NK-92 treated with Interleukin-12 subunit alpha and Interleukin-12 subunit beta, amount 100 ng/mL, for 24 hours (cell line): ENCODE measurements at places on chromosomes 6 and 20.

DNA sequence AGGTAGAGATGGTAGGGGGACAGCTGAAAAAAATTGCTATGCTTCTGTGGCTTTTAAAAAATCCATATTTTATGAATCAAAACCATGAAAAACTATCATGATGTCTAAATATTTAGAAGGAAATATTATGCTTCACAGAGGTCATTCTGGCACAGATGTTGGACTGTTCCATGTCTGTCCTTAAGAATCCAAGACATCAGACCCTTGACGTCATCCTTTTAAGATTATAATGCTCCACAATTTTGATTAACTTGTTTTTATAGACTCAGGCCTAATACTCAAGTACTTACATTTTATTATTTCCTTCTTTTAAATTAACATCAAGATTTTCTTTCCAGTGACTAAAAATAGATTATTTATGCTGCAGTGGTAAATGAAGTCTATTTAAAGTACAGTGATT, 29.7 kb downstream of the FILIP1 start:
- no peak for DNase-seq

- DNase-seq: no peak
Measured at GRCh38 chr6:146423452-146423851, 120.2 kb upstream of the RAB32 start.

GRCh38 chr6:123715006-123715863, 78.5 kb upstream of the TRDN start:
- no peak for DNase-seq

- no peak for DNase-seq
Measured at GRCh38 chr6:46293641-46294316, 123.0 kb upstream of the ENPP5 start.

- DNase-seq: no peak
Measured at GRCh38 chr20:33676121-33676520, 1.9 kb upstream of the NECAB3 start.

DNA sequence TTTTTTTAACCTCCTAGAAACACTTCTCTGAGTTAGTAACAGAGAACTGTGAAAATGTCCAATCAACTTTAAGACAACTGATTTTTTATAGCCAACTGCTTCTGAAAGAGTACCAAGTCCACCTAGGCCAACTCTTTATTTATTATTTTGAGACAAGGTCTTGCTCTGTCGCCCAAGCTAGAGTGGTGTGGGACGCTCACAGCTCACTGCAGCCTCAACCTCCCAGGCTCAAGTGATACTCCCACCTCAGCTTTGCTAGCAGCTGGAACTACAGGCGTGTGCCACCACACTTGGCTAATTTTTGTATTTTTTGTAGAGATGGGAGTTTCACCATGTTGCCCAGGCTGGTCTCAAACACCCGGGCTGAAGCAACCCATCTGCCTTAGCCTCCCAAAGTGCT, 331.6 kb downstream of the RNGTT start:
- no peak for DNase-seq

DNA sequence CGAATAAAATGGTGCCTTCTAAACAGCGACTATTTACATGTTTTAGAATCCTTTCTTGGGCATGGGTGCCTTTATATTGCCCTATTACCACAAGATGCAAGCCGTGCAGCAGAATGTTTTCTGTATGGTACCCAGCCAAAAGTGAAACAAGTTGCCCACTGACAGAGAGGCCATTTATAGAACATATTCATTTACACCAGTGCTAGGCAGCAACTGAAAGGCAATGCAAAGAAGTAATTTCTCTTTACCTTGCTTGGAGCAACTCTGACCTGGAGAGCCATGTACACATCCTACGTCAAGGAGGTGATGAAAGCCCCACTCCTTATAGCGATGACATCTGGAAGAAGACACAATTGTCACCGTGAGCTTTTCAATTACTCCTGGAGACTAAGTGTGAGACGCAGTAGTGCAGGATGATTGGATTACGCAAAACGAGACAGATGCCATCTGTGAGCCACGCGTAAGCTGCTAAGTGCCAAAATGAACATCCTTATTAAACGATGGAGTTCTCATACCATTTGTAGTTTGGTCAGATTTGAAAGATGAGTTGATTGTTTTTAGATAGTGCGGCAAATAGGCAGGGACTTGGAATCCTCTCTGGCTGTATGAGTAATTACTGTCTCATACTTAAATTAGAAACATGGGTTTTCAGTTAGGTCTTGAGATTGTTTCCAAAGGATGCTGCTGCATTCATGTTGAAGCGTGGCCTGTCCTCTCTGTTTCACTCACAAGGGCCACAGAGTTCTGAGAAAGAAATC, at the start of gene TMEM244:
TSS of gene TMEM244 (minus strand) at position 408 of the 758 bp plus-strand sequence. CDS start at position 281, 127 bp downstream.
- DNase-seq: no peak

- no peak for DNase-seq
Measured at GRCh38 chr6:108574457-108575141, 13.9 kb downstream of the FOXO3 start.

- DNase-seq: no peak
Measured at GRCh38 chr20:33784225-33784624, 26.9 kb upstream of the CHMP4B start.

DNA sequence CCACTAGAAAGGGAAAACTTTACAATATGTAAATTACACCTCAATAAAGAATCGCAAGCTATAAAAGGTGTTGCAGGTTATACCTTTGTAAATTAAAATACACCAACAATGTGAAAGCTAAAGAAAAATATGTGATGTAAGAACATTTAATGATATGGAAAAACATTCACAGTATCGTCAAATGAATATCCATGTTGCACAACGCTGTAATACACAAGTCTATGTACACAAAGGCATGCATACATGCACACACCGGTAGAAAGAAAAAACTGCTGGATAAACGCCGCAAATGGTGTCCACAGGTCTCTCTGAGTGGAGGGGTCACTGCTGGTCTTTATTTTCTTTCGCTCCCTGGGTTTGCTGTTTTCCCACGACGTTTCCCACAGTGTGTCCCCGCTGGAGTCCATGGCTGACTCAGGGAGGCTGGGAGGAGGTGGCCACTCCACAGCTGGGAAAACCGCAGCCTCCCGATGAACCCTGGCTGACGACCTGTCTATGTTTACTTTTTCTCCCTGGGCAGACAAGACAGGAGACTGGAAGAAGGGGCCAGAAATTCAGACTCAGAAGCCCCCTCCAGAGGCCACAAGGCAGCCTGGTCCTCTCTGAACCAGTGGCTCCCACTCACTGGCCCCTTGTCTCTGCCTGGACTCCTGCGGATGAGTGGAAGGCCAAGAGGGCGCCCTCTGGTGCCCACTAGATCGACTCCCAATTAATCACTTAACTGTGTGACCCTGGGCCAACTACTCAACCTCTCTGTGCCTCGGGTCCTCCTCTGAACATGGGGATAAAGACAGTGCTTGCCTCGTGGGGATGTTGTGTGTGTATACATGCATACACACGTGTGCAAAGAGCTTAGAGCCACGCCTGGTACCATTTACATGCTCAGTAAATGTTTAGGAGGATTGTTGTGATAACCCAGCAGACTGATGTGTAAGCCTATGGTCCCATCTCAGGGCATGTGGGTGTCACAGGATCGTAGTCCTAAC, 12.8 kb upstream of the BPI start:
- no peak for DNase-seq

DNA sequence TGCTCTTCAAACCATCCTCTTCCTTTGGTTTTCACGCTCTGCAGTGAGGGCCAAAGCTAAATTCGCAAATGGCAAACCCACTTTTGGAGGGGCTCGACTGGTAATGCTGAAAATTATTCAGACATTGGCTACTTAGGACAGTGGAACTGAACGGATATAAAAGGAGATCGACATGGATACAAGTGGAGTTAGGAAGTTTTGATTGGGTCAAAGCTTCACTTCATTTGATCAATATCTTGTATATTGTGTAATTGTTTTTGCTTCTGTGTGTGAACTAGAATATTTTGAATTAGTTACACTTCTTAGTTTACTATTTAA, 1.2 kb downstream of the FAM8A1 start:
- DNase-seq: no peak

DNA sequence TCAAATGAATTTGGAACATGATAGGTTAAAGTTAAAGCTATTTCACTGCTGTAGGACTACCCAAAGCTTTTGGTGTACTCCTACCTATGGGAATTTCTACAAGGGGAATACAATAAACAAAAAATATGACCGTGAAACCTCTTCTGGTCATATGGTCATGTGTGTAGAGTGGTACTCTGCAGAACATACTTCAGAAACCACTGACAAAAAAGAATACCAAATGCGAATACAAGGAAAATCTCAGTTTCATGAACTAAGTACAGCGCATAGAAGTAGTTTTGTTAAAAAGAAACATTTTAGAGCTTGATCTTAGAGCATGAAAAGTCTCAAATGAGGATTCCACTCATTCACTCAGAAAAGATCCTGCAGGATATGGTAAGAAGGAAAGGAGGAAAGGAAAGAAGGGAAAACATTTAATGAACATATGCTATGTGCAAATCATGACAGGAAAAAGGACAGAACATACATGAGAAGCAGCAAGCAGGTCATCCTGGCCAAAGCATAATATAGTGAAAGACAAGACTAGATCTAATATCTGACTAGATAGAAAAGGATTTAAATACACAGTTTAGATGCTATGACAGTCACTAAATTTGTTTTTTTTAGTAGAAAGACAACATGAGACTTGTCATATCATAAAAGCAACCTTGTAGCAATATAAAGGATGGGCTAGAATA, 36.5 kb downstream of the SNX14 start:
- no peak for DNase-seq

DNA sequence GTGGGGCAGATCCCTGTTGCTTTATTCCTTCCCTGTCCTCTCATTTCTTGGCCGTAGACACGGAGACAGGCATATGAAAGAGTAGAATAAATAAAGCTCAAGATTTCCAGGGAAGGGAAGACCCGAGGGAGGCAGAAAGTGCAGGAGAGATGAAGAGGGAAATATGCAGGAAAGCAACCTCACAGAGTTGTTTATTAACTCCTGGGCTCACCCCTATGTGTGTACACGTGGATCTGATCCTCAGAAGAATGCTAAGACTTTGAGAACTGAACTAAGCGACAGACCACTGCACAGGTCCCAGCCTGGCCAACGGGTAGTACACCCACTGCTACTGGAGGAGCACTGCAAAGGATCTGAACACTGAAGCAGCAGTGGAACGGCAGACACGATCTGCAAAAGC, 156.2 kb downstream of the KIF16B start:
- no peak for DNase-seq

GRCh38 chr6:127458222-127458621, 967 bp downstream of the KIAA0408 start:
- DNase-seq: no peak

DNA sequence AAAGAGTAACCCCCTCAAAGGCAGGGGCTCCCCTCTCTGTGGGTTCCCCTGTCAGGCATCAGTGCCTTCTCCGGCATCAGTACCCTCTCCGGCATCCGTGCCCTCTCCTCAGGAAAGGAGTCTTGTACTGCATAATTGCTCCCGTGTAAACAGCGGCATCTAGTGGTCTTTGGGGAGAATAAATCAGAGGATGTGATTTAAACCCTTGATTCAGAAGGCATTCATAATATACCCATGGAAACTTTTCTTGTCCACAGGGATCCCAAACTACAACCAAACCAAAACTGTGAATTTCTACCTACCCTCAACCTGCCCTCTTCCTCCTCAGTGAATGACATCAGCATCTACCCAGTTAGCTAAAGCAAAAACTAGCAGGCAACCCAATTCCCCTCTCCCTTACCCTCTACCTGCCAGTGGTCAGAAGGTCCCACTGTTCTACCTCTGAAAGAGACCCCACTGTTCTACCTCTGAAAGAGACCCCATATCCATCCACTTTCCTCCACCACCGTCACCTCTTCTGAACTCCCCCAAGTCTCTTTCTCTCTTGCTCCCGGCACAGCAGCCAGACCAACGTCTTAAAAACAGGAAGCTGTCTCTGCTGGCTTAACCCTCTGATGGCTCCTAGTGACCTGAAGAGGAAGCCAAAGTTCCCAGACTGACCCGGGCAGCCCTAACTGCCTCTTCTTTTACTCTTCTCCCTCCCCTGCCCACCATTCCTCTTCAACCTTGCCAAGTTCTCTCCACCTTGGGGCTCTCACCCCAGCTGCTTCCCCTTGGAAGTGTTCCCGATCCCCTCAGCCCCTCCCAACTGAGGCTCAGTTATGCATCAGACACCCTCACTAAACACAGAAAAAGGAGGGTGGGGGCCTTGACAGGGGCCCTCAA, 27.2 kb downstream of the UBE2V1 start:
- no peak for DNase-seq

DNA sequence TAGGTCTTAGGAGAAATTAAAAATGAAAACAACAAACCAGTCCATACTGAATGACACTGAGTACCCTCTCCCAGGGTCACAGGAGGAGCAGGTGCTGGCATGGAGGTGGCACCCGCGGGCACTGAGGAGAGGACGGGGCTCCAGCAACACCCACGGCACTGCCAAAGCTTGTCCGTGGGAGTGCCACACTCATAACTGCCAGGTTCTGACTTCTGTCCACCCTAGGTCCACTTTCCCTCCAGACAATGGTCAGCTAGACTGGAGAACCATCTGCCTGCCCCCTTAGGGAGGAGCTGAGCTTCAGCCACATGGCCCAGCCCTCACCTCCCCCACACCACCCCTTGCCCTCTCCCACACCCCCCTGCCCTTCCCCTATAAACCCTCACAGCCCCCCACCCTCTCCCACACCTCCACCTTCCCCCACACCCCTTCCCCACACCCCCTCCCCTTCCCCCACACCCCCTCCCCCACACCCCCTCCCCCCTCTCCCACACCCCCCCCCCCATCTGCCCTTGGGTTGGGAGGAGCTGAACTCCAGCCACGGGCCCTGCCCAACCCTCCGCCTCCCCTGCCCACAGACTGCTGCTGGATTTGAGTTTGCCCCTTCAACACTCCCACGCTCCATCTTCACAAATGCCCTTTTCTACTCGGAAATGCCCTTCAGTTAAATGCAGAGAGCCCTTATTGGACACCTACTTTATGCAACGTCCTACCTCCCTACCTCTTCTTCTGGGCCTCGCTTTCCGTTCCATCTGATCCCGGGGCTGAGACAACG, 129.6 kb downstream of the TAF4 start:
- no peak for DNase-seq

DNA sequence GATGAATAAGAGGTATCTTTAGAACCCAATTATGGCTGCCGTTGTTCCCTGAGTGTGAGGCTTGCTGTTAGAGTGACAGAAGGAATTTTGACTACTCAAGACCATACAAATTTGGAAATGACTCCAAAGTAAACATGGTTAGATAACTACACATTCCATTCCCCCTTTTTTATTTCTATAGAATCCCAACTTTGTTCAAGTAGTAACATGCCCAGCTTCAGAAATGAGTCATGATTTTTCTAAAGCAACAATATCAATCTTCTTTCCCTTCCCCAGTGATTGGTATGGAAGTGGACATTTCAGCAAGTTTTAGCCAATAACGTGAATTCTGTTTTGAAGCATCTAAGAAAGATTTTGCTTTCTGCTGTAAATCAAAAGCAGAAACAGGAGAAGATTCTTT, 37.8 kb downstream of the HCRTR2 start:
- no peak for DNase-seq

- DNase-seq: no peak
Measured at GRCh38 chr20:44406572-44407137, 51.2 kb downstream of the HNF4A start.
